Central memory CD8-positive, alpha-beta T cell (primary cell): ENCODE measurements at places on chromosomes 4 and X.

DNA sequence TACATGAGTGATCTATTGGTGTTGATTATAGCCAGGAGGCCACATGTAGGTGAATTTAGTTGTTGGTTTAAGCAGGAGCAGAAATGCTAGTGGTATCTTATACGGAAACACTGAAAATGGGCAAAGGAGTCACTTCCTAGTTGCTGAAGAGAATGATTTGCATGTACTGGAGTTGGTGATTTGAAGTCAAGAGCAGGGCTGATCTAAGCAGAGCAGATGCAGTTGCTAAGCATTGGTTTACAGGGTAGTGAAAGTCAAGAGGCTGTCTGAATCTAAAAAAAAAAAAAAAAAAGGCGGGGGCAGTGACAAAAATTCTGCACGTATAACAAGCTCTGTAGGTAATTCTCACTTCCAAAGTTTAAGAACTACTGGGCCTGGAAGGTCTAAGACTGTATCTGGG lies 90.4 kb upstream of the HPRT1 start:
- no peak for DNase-seq

- no peak for DNase-seq
These were observed 35.5 kb downstream of the AMER1 start for GRCh38 chrX:64169988-64170387.

DNA sequence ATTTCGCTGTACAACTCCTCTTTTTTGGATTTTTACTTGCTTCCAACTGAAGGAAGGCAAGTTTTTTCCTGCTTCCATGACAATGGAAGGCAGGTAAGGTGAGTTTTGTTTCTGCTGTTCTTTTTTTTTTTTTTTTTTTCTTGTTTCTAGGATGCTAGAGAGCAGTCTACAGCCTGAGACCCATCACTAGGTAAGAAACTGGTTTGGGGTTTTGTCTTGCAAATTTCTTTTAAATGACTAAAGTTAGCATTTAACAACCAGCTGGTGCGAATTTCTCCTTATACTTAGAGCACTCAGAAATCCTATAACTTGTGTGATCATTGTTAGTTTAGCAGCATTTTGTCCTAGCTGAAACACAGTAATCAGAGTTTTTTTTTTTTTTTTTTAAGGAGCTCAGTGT lies 378.4 kb upstream of the CNKSR2 start:
- DNase-seq = no peak

- no peak for DNase-seq
These were observed 129.1 kb upstream of the PITX2 start for GRCh38 chr4:110751986-110752385.

DNA sequence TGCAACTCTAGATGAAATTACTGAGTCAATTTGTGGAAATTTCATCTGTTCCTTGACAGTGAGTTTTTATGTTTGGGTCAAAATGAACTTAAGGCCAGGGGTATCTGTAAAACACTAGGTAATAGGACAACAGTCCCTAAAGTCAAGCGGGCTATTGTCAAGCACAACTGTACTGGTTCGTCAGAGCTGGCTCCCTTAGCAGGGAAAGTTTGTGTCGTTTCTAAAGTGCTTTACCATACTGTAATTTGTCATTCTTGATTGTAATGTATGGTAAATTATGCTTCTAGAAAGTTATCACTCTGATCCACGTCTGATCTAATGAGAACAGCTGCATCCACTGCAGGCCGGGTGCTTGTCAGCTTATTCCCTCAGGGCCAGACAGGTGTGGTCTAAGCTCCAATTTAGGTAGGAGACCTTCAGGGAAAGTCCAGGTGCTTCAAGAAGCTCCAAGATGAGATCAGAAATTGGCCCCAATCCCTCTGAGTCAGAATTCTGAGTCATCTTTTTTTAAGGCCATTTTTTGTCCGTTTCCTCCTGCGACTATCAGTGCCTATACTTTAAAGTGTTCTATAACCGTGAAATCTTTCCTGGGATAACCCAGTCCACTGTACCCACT lies 92.2 kb downstream of the PALLD start:
- DNase-seq = no peak

GRCh38 chr4:174217273-174218126 lies 66.0 kb downstream of the FBXO8 start:
- DNase-seq = no peak

GRCh38 chrX:113136836-113137235 lies 296.2 kb upstream of the AMOT start:
- DNase-seq = no peak

- no peak for DNase-seq
These were observed 325.6 kb downstream of the CAMK2D start for GRCh38 chr4:113435893-113436292.

- no peak for DNase-seq
These were observed 40.3 kb downstream of the ZCCHC13 start for GRCh38 chrX:74344280-74344622.

DNA sequence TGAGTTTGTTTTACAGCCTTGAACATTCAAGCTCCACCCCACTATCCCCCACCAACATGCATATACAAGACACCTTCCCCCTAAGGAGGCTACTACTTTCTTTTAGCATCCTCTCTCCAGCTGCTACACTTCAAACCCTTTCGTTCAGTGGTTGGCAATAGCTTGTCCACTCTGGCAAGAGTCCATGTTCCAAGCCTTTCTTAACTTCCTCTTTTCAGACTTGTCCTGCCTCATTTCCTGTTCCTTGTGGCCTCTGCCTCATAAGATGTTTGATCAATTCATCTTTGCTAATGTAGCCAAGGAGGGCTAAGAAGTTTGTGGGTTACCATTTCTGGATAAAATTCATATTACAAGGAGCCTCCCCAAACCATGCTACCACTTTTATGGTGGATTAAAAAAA lies 20.8 kb upstream of the ZCCHC12 start:
- no peak for DNase-seq

GRCh38 chr4:742742-743311 lies 37.2 kb downstream of the PCGF3 start:
- peak; percentile 69 for DNase-seq

GRCh38 chrX:123745511-123745910 lies 12.7 kb upstream of the THOC2 start:
- no peak for DNase-seq

DNA sequence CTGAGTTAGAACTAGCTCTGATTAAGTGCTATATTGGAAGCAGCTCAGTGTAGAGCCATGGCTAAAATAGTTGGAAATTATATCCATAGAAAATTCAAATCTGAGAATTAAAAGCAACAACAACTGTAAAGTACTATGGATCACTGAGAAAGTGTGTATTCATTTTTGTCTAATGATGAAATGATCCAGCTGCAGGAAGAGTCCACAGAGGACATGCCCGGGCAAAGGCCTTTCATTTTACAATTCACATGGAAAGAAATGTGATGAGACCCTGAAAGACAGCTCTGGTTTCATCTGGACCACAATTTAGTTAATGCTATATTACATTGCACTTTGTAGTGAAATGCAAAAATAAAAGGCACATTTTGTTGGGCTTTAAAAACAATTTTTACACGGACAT lies 196.8 kb upstream of the FAT1 start:
- DNase-seq = no peak

GRCh38 chrX:134717698-134718097 lies 59.4 kb upstream of the PLAC1 start:
- no peak for DNase-seq

GRCh38 chr4:109574443-109574850 lies 14.4 kb downstream of the MCUB start:
- DNase-seq = no peak

DNA sequence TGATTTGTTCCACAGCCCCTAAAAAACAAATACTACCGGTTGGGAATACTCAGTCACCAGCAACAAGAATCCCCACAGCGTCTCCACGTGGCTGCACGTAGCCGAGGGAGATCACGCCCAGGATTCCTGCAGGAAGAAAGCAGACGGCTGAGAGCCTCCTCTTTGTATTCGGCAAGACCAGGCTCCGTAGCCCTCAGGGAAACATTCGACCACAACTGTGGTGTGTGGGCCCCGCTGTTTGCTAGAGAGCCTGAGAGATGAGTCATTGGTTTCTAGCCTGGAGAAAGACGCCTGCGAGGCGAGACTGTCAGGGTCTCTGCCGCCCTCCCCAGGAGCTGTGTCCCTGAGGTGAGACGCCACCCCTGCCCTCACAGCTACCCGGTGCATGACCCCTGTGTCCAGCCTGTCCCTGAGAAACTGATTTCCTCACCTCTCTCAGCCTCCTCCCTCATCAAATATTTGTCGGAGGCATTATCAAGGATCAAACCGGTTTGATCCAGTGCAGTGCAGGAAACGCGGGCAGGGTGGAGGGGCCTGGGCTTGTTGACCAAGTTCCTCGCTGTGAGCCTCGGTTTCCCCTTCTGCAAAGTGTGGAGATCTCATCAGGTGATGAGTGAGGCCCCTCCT lies 4.7 kb upstream of the S100P start:
- peak; percentile 51 for DNase-seq

- DNase-seq = no peak
These were observed 25.7 kb upstream of the CT47A1 start for GRCh38 chrX:121011254-121011653.

DNA sequence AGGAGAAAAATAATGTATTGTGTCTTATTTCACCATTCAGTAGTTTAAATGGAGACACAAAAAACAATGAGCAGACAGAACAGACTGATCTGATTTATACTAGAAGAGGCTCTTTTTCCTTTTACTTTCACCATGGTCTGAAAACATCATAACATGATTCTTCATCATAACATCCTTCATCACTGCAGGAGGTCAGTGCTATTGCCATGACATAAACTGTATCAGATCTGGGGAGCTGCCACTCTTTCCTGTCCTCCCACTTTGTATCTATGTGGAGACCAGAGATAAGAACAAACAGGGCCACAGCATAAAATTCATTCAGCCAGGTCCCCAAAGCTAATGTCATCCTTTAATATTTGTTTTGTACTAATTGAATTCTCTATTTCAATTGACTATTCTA lies 25.2 kb downstream of the SOD3 start:
- DNase-seq = no peak

- DNase-seq = no peak
These were observed 168.7 kb downstream of the DLG3 start for GRCh38 chrX:70613295-70613694.

DNA sequence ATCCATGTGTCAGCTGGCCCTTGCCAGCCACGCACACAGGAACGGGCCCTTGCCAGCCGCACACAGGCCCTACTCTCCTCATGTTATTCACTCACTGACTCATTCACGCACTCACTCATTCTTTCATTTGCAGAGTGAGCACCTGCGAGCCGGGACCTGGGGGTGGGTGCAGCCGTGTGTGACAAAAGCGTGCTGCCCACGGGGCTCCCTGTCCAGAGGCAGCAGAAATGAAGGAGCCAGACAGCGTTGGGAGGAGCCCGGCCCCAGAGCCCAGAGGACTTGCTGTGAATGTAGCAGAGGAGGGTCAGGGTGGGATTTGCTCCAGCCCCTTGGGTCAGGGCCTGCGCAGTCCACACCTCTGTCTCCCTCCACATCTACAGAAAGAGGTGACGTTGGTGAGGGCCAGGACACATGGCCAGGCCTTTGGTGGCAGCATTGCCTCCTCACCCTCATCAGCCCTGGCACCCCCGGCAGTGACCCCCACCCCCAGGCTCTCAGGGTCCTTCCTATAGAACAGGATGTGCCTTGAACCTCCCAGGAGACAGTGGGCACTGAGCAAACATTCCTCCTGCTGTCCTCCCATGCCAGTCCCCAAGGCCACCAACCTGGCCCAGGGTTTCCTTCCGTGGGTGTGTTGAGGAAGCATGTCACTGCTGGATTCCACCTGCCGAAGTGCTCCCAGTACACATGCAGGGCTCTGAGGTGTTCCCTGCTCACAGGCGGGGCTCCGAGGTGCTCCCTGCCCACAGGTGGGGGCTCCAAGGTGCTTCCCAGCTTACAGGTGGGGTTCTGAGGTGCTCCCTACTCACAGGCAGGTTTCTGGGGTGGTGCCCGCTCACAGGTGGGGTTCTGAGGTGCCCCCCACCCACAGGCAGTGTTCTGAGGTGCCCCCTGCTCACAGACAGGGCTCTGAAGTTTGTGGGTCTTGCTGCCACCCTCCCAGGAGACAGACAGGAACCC lies 105.7 kb downstream of the HMX1 start:
- DNase-seq = no peak

- DNase-seq = no peak
These were observed 200.0 kb downstream of the IL1RAPL1 start for GRCh38 chrX:28787206-28787605.

- DNase-seq = no peak
These were observed 20.4 kb downstream of the TMEM165 start for GRCh38 chr4:55416176-55416575.
